Cerebellum (tissue), 4 donors: ENCODE measurements at places on chromosomes 6 and 20. TPM values are rescaled to one million over a fixed set of nuclear protein-coding genes. Genes with fewer than 3 reads are reported as not detected.
A peak's percentile ranks its signal among the peaks of the same experiment; 100 is the strongest.

The TFAP2D gene
- not detected for total RNA-seq

The LINC00237 gene
- total RNA-seq: 0.45 TPM

The TTK gene
- 14.0 TPM for total RNA-seq

The GPX5 gene
- total RNA-seq: not detected

The HLA-A gene
- total RNA-seq: 38.9 TPM

The YWHAB gene
- total RNA-seq: 98.7 TPM

GRCh38 chr6:1619673-1620503, 10.2 kb downstream of the FOXC1 start:
- DNase-seq: no peak

DNA sequence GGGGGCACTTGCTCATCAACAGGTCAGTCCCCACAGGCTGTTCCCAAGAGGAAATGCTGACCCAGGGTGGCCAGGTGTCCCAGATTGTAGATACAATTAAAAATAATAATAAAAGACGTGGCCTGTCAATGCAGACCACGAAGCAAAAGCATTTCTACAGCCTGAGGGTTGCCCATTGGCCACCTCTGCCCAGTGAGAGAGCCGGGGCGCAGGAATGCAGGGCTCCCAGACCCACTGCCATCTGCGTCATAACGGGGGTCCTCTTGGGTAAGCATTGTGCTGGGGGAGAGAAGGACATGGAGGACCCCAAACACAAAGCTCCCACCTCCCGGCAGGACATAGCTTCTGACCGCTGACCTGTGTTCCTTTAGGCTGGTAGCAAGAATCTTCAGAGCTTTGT, 22.9 kb upstream of the AFDN start:
- no peak for DNase-seq

DNA sequence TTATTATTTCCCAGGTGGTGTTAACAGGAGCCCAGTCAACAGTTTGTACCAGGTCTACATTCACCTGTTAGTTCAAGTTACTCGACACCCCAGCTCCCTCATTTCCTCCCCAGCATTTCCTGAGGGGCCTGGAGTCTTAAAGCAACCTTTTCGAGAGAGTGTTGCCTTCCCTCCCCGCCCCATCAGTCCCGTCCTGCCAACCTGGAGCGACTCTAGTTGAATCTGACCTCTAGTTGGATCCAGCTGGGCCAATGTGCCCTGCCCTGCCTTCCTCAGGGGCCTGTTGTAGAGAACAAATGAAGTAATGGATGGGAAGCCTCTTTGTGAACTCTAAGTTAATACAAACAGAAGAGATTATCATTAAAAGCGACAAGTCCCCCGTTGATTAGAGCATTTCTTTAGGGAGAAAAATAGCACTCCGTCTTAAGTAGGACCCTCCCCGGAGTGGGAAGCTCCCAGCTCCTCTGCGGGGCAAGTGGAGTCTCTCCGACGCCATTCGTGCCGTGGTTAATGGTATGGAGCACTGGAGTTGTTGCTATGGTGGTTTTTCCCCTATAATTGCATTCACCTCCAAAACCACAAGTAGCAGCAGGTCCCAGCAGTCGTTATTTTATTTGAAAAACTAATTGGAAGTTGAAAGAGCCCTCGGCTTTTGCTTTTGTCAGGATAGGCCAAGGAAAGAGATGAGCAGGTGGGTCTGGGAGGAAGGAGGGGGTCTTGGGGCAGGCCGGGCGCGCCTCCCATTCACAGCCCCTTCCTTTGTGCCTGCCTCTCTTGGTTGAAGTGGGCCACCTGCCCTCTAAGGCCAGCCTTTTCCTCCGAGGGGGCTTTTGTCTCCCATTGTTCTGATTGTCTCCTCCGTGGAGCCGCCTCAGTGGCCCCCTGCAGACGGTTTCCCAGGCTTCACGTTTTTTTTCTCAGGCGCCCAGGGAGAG, 16.1 kb downstream of the GHRH start:
- no peak for DNase-seq

DNA sequence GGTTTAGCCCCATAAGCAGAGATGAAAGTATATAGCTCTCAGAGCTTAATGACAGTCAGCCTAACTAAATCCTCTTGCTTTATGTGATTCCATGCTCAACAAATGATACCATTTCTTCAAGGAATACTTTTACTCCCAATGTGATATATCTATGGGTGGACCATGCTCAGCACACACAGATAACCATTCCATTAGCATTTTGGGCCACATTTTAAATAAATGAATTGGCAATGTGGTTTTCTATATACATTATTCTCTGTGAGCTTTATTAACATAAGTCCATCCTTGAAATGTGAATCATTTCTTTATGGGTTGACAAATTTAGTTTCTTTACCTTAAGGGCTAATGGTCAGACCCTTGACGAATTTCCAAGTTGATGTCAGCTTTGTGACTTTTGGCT, 329.3 kb upstream of the CITED2 start:
- DNase-seq: no peak

DNA sequence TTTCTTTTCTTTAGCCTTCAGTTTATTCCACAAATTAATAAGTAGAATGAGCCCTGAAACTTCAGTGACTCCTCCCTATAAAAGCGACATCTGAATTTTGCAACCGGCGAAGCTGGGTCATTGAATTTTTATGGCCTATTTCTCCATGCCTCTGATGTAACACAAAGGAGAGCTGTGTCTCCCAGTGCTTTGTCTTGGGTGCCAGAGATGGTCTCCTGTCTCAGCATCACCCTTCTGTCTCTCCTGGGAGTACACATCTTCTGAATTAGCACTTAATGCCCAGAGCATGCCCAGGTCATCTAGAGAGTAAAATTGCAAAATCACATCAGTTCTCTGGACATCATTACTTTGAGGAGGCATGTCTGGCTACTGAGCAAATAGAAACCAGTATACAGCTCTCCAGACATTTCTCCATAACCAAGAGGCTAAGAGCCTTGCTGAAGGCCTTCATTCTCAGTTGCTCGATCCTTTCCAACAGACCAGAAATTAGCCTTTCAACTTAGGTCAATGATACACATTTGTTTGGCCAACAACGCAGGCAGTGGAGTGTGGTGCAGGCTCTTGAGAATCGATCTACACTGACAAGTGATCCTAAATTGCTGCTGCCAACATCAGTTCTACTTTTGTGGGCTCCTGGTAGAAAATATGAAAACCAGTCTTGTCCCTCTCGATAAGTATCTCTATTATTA, 176.0 kb upstream of the FOXQ1 start:
- DNase-seq: peak; percentile 12

DNA sequence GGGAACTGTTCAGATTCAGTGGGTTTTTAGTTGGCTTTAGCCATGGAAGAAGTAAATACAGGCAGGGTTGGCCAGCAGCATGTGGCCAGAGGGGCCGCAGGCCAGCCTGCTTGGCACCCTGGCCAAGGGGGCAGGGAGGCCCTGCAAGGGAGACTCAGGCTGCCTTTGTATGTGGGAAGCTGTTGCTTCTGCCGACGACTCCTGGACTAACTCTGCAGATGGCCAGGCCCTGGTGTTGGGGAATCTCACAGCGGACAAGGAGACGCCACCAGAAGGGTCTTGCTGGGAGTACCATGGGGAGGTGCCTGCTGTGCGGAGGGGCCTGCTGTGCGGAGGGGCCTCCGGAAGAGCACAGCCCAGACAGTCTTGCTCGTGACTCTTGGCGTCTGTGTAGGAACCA, 25.2 kb downstream of the PYGB start:
- DNase-seq: no peak

GRCh38 chr6:170135461-170135820, 155.4 kb downstream of the DLL1 start:
- no peak for DNase-seq

DNA sequence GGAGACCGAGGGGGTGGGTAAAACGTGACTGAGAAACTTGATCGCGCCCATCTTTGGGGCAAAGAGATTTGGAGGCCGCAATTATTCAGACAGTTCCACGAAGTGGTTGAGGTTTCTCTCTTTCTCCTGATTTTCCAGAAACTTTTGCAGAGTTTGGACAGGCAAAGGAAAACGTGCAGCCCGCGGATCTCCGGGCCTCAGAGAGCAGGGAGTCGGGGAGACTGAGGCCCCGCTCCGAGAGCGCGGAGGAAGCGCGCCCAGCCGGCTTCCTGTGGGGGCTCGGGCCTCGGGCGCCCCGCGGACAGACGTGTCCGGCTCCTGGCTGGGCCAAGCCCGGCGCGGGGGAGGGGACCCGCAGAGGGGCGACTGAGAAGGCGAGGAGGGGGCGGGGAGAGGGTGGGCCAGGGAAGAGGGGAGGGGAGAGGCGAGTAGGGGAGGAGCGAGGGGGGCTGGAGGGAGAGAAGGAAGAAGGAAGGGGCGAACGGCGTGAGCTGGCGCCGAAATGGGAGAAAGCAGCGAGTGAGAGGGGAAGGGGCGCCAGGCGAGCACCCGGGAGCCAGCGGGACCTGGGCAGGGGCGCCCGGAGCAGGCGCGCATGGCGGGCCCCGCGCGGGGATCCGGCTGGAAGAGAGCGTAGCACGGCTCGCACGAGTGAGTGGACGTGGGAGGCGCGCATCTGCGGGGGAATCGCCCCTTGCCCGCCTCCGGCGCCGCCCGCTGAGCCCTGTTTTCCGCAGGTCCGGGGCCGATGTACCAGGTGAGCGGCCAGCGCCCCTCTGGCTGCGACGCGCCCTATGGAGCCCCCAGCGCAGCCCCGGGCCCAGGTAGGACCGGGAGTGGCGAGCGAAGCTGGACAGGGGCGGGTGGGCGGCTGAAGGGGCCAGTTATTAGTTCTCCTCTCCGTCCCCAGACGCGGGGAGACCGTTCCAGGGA, at the start of gene MDFI:
Gene MDFI (plus strand): TSS at position 467 of the 933 bp plus-strand sequence. CDS start 282 bp downstream, at position 749.
- DNase-seq: no peak

DNA sequence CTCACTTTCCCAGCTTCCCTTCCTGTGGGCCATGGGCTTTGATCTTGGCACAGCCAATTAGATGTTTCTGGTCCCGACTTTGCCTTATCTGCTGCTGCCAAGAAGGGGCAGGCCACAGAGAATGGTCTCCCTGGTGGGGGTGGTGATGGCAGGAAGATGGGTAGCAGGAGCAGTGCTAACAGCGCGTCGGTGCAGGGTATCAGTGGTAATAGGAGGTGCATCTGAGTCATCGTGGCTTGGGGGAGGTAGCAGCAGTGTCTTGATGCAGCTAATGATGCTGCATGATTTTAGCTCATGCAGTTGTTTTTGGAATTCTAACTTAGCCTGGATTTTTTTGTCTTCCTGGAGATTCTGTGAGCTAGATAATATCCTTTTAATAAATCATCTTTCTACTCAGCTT, 18.9 kb upstream of the MAS1 start:
- DNase-seq: no peak

DNA sequence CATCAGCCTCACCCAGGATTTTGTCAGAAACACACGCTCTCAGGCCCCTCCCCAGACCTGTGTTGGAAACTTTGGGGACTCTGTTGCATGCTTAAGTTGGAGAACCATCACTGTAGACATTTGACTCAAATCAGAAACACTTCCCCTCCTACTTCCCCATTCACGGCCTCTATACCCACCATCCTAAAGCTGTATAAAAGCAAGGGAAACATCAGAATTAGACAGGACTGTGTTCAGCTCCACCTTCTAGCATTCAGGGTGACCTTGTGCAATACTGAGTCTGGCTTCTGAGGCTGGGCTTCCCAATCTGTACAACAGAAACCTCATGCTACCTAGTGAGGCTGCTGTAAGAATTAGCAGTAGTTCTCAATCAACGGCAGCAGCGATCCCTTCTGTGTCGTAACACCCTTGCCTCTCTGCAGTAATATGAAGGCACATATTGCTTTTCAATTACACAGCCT, 252.3 kb downstream of the LY86 start:
- DNase-seq: no peak

DNA sequence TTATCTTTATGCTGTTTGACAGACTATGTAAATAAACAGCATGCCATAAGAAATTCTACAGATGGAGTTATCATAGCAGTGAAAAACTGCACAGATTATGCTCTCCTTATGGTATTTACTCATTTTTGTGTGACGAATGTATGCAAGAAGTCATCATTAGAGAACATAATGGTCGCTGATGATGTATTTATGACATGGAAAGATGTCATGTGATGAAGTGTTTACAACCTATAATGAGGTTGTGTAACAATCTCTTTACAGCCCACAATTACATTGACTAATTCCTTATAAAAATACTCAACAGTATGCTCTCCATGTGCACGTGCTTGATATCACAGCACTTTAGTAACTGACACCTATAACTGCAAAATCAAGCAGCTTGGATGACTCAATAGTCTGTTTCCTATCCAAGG, 192.4 kb downstream of the BMP2 start:
- DNase-seq: no peak

GRCh38 chr6:30942338-30943060, 1.7 kb downstream of the MUCL3 start:
- no peak for DNase-seq

DNA sequence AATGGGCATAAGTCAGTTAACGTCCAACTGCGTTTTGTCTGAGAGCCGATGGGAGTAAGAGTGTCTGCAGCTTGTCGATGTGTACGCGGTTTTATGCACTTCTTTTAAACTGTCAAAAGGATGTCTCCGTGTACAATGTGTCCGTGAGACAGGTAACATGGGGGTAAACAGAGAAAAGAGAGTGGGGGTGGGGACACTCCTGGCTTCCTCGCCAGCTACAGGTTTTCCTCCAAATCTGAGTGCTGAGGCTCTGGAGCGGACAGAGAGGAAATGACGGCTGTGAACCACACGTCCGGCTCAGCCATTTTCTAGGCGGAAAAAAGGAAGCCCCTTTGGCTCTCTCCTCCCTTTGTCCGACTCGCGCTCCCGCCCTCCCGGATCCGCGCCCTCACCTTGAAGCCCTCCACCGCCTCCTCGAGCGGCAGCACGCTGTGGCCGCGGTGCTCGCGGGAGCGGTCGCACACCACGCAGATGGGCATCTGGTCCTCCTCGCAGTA, 916 bp downstream of the TRIM27 start:
- peak; percentile 54 for DNase-seq

DNA sequence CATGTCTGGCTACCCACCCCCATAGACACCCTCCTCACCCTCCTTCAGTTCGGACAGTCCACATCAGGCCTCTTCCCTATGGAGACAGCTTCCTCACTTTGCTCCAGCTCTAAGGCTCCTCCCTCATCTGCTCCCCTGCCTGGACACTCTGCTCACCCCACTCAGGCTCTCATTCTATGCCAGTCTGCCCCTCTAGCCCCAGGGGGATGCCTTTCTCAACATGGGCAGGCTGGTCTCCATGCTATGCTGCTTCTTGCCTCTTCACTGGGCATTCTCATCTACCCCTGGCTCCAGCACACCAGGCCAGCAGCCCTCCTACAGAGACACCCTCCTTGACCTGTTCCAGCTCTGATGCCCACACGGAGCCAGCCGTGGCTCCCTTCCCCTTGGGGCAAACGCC, at the start of gene WFDC8:
Gene WFDC8 (minus strand): TSS at position 101 of the 400 bp plus-strand sequence. CDS start 37 bp downstream, at position 64.
- DNase-seq: no peak

DNA sequence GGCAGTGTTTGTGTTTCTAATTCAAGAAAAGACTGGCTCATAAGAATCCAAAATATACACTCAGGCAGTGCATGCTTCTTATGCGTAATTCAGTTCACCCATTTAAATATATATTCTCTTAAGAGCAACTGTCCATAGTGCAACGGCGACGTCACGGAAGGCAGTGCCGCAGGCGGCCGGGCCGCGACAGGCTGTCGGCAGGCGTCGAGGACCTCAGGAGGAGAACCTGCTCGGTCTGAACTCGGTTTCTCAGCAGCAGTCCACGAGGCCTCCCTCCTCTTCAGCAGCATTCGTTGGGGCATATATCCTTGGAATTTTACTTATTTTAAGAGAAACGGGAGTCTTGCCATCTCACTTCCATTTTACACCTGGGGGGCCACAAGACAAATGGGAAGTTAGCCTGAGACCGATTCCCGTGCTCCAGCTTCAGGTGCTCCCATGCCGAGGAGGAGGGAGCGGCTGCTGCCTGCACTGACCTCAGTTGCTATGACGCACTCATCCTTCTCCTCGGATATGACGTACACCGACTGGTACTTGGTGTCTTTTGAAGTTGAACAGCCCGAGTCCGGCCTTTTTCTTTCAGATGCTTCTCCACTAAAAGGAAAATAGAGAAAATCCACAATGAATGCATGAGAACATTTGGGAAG, 8.2 kb downstream of the DLL1 start:
- DNase-seq: no peak
